CD4-positive, alpha-beta T cell treated with Interleukin-15 for 1 hour (primary cell): ENCODE measurements at places on chromosomes 2 and 18.

DNA sequence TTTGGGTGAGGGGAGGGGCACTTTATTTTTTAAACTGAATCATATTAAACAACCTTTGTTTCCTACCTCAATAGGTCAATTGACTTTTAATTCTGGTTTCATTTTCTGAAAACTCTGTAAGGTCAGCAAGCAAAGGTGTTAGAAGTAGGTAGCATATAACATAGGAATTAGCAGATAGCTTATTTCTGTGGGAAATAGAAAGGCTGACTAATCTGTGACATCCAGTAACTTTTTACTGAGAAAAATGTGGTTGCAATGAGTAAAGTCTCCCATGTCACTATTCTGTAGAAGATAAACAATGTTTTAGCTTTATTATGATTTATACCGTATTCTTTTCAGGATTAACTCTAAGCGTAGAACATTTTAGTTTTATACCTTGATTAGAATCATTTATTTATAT lies 240.4 kb downstream of the PLCL1 start:
- no peak for DNase-seq

GRCh38 chr2:83899271-83899670 lies 559.8 kb downstream of the SUCLG1 start:
- no peak for DNase-seq

DNA sequence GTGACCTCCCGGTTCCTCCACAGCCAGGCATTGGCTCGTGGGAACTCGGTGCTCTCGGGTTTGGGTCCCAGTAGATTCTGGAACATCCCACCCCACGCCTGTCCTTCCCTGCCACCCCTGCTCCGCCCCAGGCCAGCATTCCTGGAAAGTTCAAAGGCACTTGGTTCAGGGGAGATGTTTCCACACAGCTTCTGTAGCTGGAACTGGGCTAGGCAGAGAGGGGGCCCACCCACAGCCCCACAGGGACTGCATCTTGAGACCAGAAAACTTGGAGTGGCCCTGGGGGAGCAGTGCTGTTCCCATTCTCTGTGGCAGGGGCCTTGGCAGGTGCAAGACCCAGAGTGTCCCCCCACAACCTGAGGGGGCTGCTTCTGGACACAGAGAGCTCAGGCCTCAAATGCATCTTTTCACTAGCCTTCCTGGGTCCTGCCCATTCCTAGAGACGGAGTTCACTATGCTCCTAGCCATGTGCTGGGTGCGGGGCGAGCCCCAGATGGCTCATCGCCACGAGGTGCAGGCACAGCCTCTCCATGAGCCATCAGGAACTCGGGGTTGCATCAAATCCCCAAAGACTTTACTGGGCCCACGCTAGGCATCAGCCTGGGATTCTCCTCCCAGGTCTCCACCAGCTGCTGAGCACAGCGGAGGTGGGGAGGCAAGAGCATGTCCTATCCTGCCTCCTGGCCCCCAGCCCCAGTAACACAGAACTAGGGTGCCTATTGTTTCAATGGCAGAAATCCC lies 68.7 kb downstream of the ZFP36L2 start:
- DNase-seq, result no peak

GRCh38 chr2:232225895-232226294 lies 152.7 kb upstream of the ALPP start:
- DNase-seq, result no peak

- DNase-seq, result no peak
Measured at GRCh38 chr2:9556121-9556743, 602 bp upstream of the ADAM17 start.

- DNase-seq, result no peak
Measured at GRCh38 chr18:41744421-41745030, 210.5 kb upstream of the PIK3C3 start.

- DNase-seq, result no peak
Measured at GRCh38 chr2:160498137-160498536, 4.5 kb upstream of the RBMS1 start.

DNA sequence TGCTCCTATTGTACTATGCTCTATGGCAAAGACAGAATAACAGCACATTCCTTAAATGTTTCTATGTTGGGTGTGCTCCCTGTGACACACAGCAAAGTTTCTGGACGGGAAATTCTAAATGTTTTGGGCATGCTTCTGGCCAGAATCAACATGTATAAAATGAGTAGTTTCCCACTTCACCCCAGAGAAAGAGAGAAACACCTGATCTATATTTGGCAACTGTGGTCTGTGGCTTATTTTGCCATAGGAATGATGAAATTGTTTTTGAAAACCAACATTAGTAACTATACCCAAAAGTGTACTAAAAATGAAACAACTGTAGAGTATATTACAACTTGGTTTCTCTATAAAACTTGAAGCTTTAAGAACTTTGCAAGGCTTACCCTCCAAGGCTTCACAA lies 89.1 kb downstream of the RAD51AP2 start:
- no peak for DNase-seq

- no peak for DNase-seq
Measured at GRCh38 chr18:69817335-69817940, 130.2 kb downstream of the CD226 start.

- DNase-seq, result no peak
Measured at GRCh38 chr2:230267556-230267955, 42.0 kb downstream of the SP140 start.

DNA sequence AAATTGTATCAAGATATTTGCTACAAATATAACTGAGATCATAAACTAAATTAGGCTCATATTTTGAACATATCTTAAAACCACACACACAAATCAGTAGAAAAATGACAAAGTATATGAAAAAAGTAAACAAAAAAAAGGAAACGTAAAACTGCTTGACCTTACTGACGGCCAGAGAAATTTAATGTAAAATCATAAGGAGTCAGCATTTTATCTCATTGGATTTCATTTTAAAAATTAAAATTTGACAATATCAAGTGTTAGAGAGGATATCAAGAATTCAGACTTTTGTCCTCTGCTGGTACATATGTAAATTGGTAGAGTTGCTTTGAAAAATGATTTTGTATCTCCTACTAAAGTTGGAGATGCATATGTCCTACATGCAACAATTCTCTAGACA lies 209.2 kb upstream of the ZC3H15 start:
- DNase-seq, result no peak

DNA sequence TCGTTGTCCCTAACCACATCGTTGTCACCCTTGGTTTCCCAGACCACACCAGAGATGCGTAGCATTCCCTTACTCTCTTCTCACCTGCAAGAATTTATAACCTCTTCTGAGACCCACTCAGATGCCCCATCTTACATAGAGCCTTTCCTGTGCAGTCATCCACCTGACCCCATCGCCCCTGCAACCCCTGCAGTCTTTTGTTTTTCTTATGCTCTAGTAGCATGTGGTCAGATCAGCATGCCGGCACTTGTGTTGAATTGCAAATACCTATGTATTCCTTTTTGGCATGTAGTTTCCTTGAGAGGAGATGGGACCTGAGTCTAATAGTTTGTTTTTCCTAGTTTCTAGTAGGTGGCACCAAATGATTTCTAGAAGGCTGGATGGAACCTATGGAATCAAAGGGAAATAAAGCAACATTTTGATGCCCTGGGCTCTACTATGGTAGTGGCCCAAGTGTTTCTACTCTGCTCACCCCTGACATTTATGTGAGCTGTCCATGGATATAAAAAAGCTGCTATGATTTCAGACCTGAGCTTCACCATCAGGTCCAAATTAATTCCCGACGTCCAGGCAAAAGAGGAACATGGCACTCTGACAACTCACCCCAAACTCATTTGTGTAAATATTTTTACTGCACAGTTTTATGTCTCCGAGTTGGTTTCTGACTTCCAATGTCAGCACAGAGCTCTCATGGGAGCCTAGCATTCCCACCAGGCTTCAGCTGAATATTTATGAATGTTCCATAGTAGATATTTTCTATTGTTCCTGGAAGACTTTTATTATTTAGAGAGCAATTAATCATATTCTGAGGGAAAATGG lies 143.6 kb downstream of the RNF144A start:
- DNase-seq, result no peak

- DNase-seq, result no peak
Measured at GRCh38 chr18:23406271-23406787, 46.8 kb upstream of the RIOK3 start.
